ENCODE measurements at places on chromosomes 5 and 9.

- no peak for DNase-seq
Measured at GRCh38 chr5:11126844-11127243, 365.8 kb upstream of the DAP start.

DNA sequence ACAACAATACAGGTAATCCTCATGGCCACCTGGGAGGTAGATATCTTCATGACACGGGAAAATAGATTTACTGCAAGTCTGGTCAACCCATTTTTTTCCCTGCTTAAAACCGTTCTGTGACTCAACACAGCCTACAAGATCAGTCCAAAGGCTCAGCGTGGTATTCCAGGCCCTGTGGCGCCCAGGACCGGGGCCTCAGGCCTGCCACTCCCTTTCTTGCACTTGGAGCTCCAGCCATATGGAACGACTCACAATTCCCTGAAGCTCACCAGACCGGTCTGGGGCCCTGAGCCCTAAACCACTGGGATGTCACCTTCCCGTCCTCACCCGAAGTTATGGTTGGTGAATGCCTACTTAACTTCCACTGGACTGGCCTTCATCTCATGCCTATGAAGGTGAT, 6.5 kb upstream of the MLANA start:
- no peak for DNase-seq

DNA sequence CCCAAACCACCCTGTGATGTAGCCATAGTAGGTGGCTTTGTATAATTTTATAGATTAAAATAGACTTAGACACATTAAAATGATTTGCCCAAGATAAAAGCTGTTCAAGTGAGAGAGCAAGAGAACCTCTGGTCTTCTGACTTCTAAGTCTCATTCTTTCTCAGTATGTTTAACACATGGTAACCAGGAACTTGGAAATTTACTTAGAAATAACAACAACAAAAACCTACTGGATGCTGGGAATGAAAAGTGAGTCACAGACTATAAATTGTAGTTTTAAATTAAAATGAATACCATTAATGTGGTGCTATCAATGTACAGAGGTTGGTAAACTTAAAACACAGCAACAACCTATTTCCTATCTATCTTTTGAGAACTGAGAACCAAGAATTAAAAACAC, 30.4 kb downstream of the HMGCR start:
- DNase-seq: no peak

- DNase-seq: no peak
Measured at GRCh38 chr5:522899-523440, 1.3 kb downstream of the SLC9A3 start.

DNA sequence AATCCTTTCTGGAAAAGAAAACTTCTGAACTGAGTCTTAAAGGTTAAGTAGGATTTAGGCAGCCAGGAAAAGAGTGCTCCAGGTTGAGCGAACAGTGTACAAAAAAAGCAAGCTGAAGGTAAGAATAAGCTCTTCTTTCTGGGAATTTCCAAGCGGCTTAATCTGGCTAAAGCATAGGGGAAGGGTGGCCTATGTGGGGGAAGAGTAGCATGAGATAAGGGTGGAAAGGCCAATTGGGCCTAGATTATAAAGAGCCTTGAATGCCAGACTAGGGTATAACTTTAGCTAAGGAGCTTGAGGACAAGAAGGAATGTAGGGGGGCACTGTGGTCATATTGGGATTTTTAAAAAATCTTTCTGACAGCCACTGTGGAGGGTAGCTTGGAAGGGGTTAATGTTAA, 37.3 kb upstream of the NR5A1 start:
- no peak for DNase-seq

- peak; percentile 34 for DNase-seq
Measured at GRCh38 chr9:127921557-127922120, 4.8 kb upstream of the ST6GALNAC4 start.

GRCh38 chr9:31323726-31324444, 1060.6 kb upstream of the ACO1 start:
- DNase-seq: no peak

DNA sequence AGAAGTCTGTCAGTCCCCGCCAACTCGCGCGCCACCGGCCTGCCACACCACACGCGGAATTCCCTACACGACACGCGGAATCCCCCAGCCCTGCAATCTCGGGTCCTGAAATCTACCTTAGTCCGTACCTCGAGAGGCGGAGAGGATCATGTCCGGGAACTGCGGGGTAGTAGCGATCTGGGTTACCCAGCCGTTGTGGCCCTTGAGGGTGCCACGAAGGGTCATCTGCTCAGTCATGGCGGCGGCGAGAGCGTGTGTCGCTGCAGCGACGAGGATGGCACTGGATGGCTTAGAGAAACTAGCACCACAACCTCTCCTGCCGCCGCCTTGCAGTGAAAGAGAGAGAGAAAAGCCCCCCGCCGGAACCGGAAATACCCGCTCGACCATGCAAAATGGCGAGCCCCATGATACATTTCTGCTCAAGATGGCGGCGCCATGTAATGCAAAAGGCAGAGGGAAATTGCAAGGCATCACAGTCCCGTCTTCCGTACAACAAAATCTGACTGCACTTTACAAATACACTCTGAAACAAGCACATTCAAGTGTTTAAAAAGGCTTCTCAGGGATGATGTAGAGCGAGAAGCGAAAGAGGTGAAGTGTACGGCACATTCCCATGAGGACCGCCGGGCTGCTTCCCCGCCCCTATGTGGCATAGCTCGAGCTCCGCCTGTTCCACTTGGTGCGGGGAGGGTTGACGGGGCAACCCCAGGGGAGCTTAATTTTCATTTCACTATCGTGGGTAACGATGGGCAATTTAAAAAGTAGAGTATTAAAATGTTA, at the start of gene RACK1:
TSS of gene RACK1 (minus strand) at position 343 of the 780 bp plus-strand sequence. CDS start at position 237, 106 bp downstream.
- DNase-seq: peak; percentile 72

DNA sequence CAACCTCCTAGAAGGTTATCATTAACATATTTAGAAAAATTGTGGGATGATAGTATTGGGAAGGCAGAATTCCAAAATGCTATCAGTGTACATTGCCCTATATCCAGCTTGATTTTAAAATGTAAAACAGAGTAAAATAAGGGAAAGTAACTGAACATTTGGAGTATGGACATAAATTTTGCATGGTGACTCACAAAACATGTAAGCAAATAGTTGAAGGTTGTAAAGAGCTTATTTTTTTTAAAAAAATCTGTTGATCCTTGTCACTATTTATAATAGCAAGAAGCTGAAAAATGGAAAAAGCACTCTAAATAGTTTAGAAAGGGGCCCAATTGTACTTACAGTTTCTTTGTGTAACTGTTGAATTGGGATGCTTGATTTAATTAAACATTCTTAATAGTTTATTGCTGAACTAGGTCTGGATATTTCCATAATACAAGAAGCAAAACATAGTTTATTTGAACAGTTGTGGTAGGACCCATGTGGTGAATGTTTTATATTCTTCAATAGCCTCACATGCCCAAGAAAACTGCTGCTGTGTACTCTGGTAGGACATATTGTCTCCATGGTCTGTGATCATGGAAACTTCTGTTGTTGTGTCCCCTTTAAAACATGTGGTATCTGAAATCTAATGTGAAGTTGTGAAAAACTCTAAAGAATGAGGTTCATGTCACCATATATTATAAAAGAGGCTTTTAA, 82.4 kb downstream of the NNT start:
- no peak for DNase-seq

- no peak for DNase-seq
Measured at GRCh38 chr9:109026306-109026705, 13.0 kb upstream of the CTNNAL1 start.

GRCh38 chr9:122200960-122201595, 27.7 kb downstream of the LHX6 start:
- no peak for DNase-seq

- DNase-seq: no peak
Measured at GRCh38 chr5:36181774-36182173, 29.9 kb downstream of the SKP2 start.

DNA sequence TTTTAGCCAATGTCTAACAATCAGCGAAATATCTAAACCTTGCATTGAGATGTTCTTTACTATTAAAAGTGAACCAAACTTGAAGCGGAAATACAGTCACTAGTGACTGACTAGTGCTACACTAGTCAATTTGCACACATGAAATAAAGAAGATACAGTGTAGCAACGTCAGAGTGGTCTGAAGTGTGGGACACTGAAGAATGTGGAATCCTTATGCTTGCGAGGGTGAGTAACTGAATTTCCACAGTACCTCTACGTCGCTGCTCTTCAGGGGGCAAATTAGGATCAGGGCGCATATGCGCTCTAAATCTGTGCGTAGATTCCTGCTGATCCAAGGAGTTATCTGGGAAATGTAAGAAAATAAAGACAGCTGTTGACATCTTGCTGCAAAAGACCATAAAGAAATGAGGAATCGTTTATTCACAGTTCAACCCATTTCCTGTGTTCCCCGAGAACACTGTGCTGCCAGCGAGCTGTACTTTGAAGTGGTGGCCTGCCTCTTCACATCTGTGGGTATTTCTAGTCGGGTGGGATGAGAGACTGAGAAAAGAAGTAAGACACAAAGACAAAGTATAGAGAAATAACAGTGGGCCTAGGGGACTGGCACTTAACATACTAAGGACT, 39.8 kb upstream of the FLT4 start:
- DNase-seq: no peak

GRCh38 chr5:97840643-97841042, 657.6 kb upstream of the RIOK2 start:
- DNase-seq: no peak

DNA sequence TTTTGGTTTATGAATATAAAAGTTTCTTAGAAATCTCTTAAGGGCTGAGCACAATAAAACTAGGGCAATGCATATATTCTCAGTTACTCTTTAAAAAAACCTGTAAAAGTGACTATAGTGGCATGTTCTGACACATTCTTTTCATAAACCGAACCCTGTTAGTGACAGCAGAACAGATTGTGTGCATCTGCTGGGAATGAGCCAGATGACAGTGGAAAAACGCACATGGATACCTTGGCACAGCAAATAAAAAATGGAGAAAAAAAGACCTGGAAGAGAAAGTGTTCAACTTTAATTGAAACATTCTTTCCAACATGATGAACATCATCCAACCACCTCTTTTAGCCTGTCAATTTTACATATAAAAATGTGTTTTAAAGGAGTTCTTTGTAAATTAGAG, 12.7 kb downstream of the MEF2C start:
- no peak for DNase-seq

GRCh38 chr5:135705141-135705631, 126.4 kb upstream of the CXCL14 start:
- DNase-seq: no peak

DNA sequence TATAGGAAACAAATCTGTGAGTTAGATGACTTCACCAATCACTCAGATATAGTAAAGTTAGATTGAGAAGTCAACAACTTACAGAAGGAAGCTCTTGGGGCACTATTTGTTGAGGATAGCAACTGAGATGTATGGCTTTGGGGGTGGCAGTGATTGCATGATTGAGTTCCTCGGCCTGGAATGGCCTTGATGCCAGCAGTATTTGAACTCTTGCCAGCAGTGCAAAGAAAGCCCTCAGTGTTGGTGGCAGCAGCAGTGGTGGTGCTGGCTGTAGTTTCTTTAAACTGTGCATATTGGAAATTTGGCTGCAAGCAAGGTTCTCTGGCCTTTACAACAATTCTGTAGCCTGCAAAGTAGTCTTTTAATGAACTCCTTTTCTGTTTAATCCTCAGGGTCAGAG, 41.4 kb upstream of the PJA2 start:
- no peak for DNase-seq

GRCh38 chr5:54959673-54960418, 25.5 kb downstream of the ESM1 start:
- no peak for DNase-seq

DNA sequence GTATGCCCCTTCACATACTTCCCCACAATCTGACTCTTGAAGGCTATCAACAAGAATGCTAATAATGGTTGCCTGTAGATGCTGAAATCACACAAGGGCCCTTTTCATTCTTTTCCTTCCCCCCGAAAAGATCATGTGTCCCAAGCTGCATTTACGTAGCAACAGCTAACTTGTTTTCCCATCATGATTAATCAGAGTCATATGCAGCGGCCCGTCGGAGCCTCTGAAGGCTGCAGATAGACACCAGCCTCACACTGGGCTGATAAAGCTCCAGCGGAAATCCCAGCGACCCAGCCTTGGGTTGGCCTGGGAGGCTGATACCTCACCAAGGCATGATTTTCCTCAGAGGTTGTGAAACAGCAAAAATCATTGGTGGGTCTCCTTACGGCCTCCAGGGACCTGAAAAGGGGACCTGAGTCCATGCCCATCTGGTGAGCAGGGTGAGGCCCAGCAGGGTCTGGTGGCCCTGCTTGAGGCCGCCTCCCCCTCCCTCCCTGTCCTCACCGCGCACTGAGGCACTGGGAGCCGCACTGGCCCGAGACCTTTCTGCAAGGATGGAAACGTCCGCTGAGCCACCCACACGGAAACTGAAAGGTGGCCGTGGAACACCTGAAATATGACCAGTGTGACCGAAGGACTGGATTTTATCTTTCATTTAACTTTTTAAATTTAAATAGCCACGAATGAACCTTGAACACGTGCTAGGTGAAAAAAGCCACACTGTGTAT, 114.2 kb upstream of the PHYKPL start:
- DNase-seq: no peak

DNA sequence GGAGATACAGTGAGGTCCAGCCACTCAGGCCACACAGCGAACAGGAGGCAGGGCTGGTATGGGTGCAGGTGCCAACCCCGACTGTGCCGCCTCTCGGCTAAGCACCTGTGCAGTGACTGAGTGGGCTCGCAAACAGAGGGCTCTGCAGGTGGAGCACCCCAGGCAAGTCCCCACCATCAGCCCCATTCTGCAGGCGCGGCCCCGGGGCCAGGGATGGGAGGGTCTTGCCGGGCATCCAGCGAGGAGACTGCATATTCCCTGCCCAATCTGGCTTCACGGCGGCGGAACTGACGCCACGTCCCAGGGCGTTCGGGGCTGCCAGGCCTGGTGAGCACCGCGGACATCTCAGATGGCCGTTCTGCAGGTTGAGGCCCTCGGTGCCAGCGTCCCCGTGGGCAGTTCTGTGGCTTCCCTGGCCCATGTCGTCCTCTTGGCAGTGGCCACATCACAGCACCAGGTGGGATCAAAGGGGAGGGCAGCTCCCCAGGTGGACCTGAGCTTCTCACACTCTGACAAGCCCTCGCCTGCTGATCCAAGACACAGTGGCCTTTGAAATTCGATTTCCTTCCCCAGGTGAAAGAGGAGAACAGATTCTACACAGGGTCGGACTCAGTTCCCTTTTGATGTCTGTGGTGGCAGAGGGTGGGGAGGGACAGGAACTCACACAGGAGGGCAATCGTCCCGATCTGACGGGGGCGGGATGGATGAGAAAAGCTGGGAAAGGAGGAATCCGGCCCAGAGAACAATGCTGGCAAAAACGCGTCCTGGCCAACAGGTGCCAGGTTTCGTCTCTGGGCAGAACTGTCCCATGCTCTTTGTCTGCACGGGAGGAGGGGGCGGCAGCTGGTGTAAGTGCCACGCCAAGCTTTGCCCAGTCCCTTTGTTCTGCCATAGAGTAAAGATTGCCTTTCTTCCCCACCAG, 18.8 kb downstream of the DBH start:
- DNase-seq: no peak

GRCh38 chr5:8827696-8828095, 718.2 kb downstream of the SEMA5A start:
- no peak for DNase-seq

All from stimulated activated CD4-positive, alpha-beta T cell treated with anti-CD3 and anti-CD28 coated beads, TNF-alpha, amount 100 ng/mL, for 1 hour (primary cell).